Activated CD8-positive, alpha-beta T cell treated with anti-CD3 and anti-CD28 coated beads for 36 hours (primary cell): ENCODE measurements at places on chromosomes 1 and 21.
A peak's percentile ranks its signal among the peaks of the same experiment; 100 is the strongest.

DNA sequence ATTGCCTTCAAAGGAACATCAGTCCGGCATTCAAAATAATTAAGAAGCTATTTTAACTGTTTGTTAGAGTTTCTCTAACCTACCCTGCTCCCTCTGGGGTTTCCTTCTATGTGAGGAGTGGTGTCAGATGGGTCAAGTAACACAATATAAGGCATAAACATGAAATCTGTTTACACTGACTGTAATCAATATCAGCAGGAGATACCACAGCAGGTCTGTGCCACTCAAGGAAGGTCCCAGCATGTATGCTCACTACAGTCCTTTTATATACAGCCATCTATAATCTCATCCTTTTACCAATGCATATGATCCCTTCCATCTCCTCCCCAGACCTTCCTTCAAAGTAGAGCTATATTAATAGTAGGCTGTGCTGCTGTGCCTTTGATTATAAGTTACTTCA lies 25.4 kb downstream of the EEIG2 start:
- no peak for DNase-seq

DNA sequence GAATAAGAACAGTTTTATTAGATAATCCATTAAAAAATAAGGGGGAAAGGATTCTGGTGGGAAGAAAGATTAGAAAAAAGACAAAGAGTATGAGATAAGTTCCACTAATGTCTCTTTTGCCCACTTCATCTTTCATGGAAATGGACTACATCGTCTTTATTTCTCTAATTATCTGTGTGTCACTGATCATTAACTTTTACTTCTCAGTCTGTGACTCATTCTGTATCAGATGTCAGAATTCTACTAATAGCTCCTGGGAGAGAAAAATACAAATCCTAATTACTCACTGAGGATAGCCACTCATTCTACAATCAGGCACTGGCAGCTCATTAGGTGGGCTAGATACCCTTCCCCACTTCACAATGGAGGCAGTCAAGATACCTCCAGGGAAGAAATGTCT lies 41.7 kb downstream of the ILDR2 start:
- no peak for DNase-seq

GRCh38 chr1:206479183-206480125 lies 9.2 kb downstream of the IKBKE start:
- DNase-seq, result peak; percentile 91

GRCh38 chr1:243343970-243344937 lies 88.4 kb downstream of the SDCCAG8 start:
- DNase-seq, result no peak

DNA sequence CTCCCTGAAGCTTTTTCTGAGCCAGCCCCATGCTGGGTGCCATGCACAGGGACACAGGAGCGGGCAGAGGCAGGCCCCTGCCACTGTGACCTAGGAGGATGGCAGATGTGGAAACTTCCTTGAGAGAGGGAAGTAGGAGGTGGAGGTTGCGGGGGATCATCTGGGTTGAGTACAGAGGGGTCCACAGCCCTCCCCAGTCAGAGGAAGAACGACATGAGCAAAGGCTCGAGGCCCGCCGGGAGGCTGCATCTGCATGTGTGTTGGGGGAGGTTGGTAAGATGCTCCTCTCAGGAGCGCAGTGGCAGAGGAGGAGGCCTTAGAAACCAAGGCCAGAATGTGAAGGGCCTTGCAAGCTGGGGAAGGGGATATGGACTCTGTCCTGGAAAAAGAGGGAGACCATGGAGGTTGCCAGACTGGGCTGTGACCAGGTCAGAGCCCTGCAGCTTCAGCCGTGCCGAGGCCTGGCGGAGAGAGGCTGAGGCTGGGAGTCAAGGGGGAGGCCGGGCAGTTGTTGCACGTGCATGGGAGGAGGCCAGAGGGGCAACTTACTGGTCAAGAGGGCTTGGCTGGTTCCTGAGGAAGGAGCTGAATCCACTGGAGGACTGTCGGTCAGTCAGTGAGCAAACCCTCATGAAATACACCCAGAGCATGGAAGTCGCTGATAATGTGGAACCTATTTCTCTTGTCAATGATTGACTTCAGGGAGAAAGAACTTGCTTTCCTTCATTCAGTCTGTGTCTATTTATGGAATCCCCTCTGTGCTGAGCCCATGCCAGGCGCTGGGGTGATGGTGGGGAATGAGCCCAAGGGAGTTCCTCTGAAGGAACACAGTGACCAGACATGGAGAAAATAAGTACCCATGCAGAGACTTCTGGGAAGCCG lies 31.7 kb downstream of the A3GALT2 start:
- DNase-seq, result no peak
